ENCODE measurements at places on chromosomes 1 and 21.

DNA sequence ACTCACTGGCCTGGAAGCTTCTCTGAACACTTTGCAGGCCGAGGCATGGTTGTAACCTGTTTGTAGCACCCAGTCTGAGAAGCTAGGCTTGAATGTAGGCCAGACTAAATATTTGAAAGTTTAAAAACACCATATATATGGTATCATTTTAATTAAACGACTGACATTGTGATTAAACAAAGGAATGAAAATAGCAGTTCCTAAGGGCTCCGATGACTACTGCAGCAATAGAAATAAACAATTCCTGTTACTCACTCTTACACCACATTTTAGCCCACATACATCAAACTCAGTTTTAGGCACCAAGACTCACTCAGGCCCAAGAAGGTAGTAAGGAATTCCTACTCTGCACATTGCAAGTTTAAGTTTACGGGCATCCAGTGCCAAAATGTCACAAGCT is 281.2 kb downstream of the AKT3 start:
- H3K27me3 ChIP-seq, result no peaks in the 10 kb centered on the region

GRCh38 chr21:15562748-15563147 is 167.0 kb upstream of the USP25 start:
- no peaks in the 10 kb centered on the region for H3K27me3 ChIP-seq
- H3K4me3 ChIP-seq, result no peak overlapping the region
- H3K4me1 ChIP-seq, result no peaks in the 10 kb centered on the region
- H3K27ac ChIP-seq, result no peak overlapping the region
- no peaks in the 10 kb centered on the region for H3K36me3 ChIP-seq

DNA sequence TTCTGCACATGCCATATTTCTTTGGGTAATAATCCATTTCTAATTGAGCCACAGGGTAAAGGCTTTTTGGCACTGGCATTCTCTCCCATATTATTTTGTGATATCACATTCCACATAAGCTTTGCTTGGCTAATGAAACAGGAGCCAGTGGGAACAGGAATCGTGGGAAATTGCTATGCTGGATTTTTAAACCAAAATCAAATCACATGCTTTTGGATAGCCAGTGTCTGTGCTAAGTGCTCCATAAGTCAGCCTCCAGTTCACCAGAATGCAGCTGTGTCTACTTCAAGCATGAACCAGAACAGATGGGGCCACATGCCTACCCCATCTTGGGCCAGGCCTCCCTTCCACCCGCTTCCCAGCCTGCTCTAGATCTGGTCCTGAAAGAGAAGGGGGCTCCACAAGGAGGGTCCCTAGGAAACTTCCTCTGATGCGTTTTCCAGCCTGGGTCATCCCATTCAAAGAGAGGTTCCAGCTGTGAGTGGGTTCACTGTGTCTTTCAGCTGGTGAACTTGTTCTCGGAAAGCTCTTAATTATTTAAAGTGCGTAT is 131.2 kb upstream of the COA6 start:
- peaks cover 5% of the 10 kb centered on the region for H3K4me1 ChIP-seq
- no peak overlapping the region for H3K4me3 ChIP-seq
- no peak for DNase-seq
- no peaks in the 10 kb centered on the region for H3K36me3 ChIP-seq

GRCh38 chr1:172970186-172970585 is 80.6 kb downstream of the TNFSF18 start:
- H3K36me3 ChIP-seq, result no peaks in the 10 kb centered on the region
- no peak overlapping the region for H3K4me3 ChIP-seq
- H3K4me1 ChIP-seq, result no peaks in the 10 kb centered on the region
- H3K27ac ChIP-seq, result no peak overlapping the region
- DNase-seq, result no peak

DNA sequence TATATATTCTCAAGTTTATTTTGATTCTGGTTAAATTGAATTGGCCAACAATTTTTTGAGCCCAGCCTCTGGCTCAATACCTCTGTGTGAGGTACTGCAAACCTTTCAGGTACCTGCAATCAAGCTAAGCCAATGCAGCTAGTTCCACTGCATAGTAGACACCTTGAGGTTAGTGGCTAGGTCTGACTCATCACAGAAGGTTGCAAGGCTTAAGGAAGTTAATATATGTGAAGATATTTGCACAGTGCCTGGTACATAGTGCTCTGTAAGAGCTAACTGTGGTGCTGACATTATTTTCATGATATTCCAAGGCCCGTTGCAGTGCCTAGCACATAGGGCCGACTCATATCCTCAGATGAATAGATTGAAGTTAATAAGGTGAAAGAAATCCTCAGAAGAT is 330.5 kb upstream of the KAZN start:
- H3K27ac ChIP-seq, result no peak overlapping the region
- DNase-seq, result no peak
- H3K27me3 ChIP-seq, result no peaks in the 10 kb centered on the region
- no peaks in the 10 kb centered on the region for H3K36me3 ChIP-seq
- no peaks in the 10 kb centered on the region for H3K4me1 ChIP-seq

GRCh38 chr1:180720753-180721152 is 88.9 kb downstream of the XPR1 start:
- no peak for DNase-seq
- H3K27me3 ChIP-seq, result no peaks in the 10 kb centered on the region
- H3K4me3 ChIP-seq, result no peak overlapping the region
- H3K27ac ChIP-seq, result no peak overlapping the region
- H3K4me1 ChIP-seq, result no peaks in the 10 kb centered on the region

GRCh38 chr1:207497941-207498340 is 2.0 kb downstream of the CR1 start:
- H3K4me3 ChIP-seq, result no peak overlapping the region
- H3K36me3 ChIP-seq, result no peaks in the 10 kb centered on the region
- peaks cover 26% of the 10 kb centered on the region for H3K27me3 ChIP-seq
- H3K4me1 ChIP-seq, result peaks cover 11% of the 10 kb centered on the region

- H3K27me3 ChIP-seq, result no peaks in the 10 kb centered on the region
- H3K4me1 ChIP-seq, result no peaks in the 10 kb centered on the region
- DNase-seq, result no peak
- no peak overlapping the region for H3K4me3 ChIP-seq
Measured at GRCh38 chr1:183135336-183135735, 50.7 kb upstream of the LAMC2 start.

Data from natural killer cell (primary cell).